ENCODE measurements at places on chromosomes 11 and 22.

DNA sequence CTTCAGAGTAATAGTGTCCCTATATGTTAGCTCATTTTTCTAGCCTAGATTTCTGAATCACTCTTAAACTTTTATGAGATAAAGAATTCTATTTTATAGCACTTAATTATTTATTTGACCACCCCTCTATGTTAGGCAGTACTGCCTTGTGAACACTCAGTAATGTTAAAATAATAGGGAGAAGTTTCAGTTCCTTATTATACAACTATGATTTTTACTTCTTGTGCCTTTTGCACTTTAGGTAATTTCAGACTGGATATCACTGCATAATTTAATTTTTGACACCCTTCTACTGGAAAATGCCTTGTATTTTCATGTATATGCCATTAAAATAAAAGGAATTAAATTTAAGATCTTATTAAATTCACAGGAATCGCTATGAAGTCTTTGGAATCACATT is 3.1 kb downstream of the BCO2 start:
- DNase-seq: no peak

- no peak for DNase-seq
These were observed 5.1 kb downstream of the ABCC8 start for GRCh38 chr11:17471501-17471900.

DNA sequence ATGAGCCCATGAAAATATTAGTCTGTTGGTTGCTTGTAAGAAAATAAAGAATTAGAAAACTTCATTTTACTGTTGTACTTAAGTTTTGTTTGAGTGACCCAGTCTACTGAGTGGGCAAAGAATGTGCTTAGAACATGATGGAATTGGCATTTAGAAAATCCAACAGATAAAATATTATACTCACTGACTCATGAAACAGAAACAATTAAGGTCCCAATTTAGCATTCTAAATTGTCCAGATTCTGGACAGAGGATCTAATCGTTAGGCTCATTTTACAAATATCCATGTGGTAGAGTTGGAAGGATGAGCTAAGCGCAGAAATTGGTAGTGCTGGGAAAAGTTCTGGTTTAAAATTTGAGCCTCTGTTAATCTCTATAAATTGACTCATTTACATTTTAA is 45.4 kb downstream of the METTL15 start:
- DNase-seq: no peak

DNA sequence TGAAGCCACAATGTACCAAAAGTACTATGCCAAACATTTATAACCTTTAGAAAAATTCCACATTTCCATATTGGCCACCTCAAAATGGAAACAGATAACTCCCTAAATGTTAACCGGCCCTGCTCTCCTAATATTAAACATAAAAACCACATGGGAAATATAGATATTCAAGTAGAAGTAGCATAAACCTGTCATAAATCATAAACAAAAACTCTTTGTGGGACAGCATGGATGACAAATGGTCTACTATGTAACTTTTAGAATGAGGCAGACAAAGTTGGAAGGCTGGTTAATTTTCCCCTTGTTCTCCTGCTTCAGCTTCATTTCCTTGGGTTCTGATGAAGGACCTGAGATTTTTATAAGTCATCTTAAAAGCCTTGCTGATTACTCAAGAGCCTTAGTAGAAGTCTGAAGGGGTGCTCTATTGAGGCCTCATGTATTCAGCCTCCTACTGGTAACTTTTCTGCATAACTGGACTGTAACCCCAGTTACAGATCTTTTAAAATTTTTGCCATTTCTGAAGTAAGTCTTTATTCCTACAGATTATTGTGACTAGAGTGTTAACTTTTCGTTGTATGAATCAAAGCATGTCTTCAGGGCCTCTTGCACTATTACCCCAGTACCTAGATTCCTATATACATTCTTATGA is 116.4 kb downstream of the STIM1 start:
- no peak for DNase-seq

Data from CD8-positive, alpha-beta memory T cell (primary cell).